Gastrocnemius medialis (tissue), 4 donors: ENCODE measurements at places on chromosomes 1 and 21. TPM values are rescaled to one million over a fixed set of nuclear protein-coding genes. Genes with fewer than 3 reads are reported as not detected.

SIM2 gene
- total RNA-seq, result 1.5 TPM

MEGF6 gene
- 5.7 TPM for total RNA-seq

NHLH1 gene
- total RNA-seq, result not detected

NECTIN4 gene
- not detected for total RNA-seq

URB2 gene
- total RNA-seq, result 20.6 TPM

OLIG2 gene
- not detected for total RNA-seq

KIAA1614 gene
- total RNA-seq, result 3.3 TPM

DNA sequence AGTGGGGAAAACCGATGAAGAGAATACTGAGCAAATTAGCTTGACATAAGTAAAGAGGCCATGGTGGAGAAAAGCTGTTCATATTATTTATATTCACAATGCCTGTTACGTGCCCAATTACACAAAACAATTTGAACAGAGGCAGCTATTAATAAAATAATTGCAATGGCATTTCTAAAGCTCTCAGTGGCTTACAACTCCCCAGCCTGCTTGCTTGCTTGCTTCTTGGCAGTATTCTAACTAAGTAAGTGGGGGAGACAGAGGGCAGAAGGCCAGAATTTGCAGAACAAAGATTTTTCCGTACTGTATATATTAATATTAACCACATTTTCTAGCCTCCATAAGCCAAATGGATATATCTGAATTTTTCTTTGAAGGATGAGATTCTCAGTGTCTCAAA, 12.9 kb downstream of the PTPN14 start:
- H3K27me3 ChIP-seq, result no peaks in the 10 kb centered on the region
- no peak overlapping the region for H3K4me3 ChIP-seq
- H3K27ac ChIP-seq, result peak overlapping the region; percentile 67
- H3K4me1 ChIP-seq, result peaks cover 54% of the 10 kb centered on the region
- no peaks in the 10 kb centered on the region for H3K36me3 ChIP-seq

DNA sequence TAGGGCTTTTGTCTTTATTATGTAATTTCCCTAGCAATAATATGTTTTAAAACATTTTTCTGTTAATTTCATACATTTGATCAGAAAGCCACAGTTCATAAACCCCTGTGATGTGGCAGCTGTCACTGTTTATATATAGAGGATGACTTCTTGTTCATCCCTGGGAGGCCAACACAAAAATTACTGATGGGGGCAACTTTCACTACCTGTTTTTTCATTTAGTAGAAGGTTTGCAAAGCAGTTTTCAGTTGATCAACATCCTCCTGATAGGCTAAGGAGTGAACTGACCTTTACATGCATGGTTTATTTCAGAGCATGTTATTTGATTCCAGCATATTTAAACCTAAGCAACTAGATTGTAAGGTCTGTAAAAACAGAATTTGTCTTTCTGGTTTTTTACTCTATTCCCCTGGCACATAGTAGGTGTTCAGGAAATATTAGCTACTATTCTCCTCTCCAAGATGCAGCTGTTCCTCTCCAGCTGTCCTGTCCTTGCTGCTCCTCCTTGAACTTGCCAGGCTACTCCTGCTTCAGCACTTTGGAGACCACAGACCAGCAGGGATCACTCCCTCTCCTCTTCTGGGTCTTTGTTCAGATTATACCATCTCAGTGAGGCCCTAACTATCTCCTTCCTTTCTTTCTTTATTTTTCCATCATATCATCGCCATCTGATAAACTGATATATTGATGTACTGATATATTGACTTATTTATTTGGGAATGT, 54.7 kb downstream of the ROR1 start:
- no peak overlapping the region for H3K4me3 ChIP-seq
- no peak overlapping the region for H3K27ac ChIP-seq
- DNase-seq, result no peak

DNA sequence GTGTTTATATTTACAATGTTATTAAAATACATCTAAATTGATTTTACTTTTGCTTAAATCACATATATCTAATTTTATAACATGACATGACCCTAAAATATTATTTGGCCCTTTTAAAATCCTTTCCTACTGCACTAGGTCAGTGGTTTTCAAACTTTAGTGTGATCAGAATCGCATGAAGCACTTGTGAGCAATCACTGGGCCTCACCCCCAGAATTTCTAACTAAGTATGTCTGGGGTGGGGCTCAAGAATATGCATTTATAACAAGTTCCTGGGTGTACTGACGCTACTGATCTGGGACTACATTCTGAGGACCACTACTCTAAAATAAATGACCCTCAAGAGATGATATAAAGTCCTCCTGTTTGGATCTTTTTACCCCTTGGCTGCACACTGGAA, 8.8 kb downstream of the COL24A1 start:
- H3K27ac ChIP-seq, result no peak overlapping the region
- H3K36me3 ChIP-seq, result no peaks in the 10 kb centered on the region
- H3K27me3 ChIP-seq, result no peaks in the 10 kb centered on the region
- no peaks in the 10 kb centered on the region for H3K4me1 ChIP-seq

- no peak for DNase-seq
- H3K4me3 ChIP-seq, result no peak overlapping the region
- H3K27ac ChIP-seq, result no peak overlapping the region
- no peaks in the 10 kb centered on the region for H3K36me3 ChIP-seq
Observed at GRCh38 chr1:907611-908451, 15.9 kb upstream of the SAMD11 start.

- H3K36me3 ChIP-seq, result no peaks in the 10 kb centered on the region
- H3K27ac ChIP-seq, result no peak overlapping the region
- no peaks in the 10 kb centered on the region for H3K4me1 ChIP-seq
Observed at GRCh38 chr1:214720561-214720960, 117.6 kb downstream of the CENPF start.

- DNase-seq, result no peak
- no peaks in the 10 kb centered on the region for H3K27me3 ChIP-seq
- H3K4me3 ChIP-seq, result no peak overlapping the region
- no peaks in the 10 kb centered on the region for H3K4me1 ChIP-seq
- no peaks in the 10 kb centered on the region for H3K36me3 ChIP-seq
Observed at GRCh38 chr1:119314001-119314796, 54.4 kb upstream of the HAO2 start.

DNA sequence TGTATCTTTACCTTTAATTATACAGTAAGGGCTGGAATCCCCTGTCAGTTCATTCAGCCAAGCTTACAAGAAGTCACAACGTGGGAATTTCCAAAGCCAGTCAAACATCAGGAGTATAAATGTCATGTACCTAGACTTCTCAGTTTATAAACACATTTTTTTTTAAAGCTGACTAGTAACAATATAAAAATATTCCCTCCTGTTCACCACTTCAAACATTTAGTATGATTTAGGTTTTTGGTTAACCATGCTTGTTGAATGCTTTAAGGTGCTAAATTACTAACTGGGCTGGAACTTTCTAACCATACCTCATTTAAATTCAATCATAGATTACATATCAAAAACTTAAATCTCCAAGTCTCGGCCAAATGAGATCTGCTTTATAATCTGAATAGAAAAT, 44.0 kb downstream of the JAK1 start:
- H3K27ac ChIP-seq, result no peak overlapping the region
- no peaks in the 10 kb centered on the region for H3K27me3 ChIP-seq
- H3K36me3 ChIP-seq, result no peaks in the 10 kb centered on the region
- DNase-seq, result no peak

DNA sequence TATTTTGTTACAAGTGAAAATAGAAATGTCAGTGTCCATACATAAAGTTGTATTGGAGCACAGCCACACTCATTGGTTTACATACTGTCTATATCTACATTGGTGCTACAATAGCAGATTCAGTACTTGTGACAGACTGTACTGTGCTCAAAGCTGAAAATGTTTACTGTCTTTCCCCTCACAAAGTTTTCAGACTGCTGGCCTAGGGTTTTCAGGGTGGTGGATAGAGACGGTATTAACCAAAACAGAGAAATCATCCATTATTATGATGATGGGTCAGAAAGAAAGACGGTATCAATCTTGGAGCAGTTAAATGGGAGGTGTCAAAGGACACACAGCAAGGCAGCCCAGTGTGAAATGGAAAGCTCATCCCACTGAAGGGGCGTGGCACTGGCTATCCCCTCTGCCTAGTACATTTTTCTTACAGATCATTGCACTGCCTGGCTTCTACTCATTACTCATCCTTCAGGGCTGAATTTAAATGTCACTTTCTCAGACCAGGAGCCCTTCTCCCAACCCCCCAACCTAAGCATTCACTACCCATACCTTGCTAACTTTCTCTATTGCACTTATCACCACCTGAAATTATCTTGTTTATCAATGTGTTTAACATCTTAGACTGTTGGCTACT, 10.2 kb downstream of the JAK1 start:
- H3K4me1 ChIP-seq, result peaks cover 84% of the 10 kb centered on the region
- peak; percentile 56 for DNase-seq
- peak overlapping the region; percentile 82 for H3K27ac ChIP-seq

- no peaks in the 10 kb centered on the region for H3K4me1 ChIP-seq
- H3K27me3 ChIP-seq, result no peaks in the 10 kb centered on the region
- no peak for DNase-seq
- H3K4me3 ChIP-seq, result no peak overlapping the region
Observed at GRCh38 chr1:62362061-62362917, 43.1 kb upstream of the KANK4 start.

DNA sequence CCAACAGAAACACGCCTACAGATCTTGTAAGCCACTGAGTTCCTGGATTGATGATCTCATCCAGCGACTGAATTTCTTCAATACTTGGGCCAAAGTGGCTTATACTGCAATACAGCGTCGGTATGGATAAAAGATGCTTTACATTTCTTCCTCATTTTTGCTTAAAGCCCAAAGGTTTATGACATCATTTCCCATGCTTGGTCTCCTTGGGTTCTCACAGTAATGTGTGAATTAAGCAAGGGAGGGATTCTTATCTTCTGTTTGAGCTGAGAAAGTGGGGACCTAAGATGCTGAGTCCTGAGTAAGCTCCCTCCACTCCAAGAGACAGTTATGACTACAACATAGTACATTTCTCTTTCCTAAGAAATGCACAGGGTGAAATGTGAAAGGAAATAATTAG, 39.5 kb downstream of the LBR start:
- no peaks in the 10 kb centered on the region for H3K36me3 ChIP-seq
- H3K4me3 ChIP-seq, result no peak overlapping the region
- no peak overlapping the region for H3K27ac ChIP-seq
- no peaks in the 10 kb centered on the region for H3K4me1 ChIP-seq

GRCh38 chr1:153763365-153764225, 11.6 kb upstream of the SLC27A3 start:
- H3K27me3 ChIP-seq, result no peaks in the 10 kb centered on the region
- no peaks in the 10 kb centered on the region for H3K4me1 ChIP-seq
- H3K4me3 ChIP-seq, result no peak overlapping the region
- no peaks in the 10 kb centered on the region for H3K36me3 ChIP-seq

DNA sequence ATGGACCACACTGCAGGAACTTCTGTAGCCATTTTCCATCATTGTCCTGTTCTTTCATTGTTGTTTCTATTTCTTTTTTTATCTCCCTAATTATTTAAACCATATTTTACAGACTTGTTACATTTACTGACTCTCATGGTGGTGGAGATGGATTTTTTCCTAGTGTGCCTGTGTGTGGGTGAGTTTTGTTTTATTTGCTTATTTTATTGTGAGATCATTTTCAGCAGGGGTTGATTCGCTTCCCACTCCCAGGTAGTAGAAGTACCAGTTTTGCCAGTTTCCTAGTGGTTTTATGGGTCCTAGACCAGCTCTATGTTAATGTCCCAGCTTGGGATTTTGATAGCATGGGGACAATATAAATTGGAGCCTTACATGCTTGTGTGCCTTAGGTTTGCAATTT, 80.0 kb upstream of the BACH1 start:
- H3K27ac ChIP-seq, result no peak overlapping the region
- no peak for DNase-seq
- H3K27me3 ChIP-seq, result no peaks in the 10 kb centered on the region

- no peak overlapping the region for H3K27ac ChIP-seq
- no peaks in the 10 kb centered on the region for H3K27me3 ChIP-seq
- DNase-seq, result no peak
- no peaks in the 10 kb centered on the region for H3K4me1 ChIP-seq
- H3K4me3 ChIP-seq, result no peak overlapping the region
Observed at GRCh38 chr1:177975588-177976495, 6.0 kb upstream of the SEC16B start.

DNA sequence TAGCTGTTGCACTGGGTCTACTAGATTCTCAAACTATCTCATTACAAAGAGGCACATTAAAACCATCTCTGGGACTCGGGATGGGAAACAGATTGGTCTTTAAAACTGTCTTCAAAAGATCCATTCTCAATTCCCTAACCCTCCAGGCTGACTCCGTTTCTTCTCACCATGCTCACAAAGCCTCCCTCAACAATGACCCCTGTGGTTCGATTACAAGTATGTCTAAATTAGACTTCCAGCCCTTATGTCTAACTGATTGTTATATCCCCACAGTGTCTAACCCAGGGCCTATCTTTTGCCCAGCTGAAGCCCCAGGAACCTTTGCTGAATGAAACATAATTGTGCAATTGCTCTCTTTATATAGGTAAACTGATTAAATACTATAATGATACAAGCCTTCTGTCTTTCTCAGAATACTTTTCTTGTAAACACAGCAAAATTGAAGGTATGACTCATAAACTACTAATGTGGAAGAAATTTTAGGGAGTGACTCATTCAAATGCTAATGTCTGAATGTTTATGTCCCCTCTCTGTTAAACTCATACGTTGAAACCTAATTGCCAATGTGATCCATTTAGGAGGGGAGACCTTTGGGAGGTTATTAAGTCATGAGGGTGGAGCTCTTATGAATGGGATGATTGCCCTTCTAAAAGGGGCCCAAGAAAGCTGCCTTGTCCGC, 65.6 kb upstream of the DAB1 start:
- H3K27me3 ChIP-seq, result no peaks in the 10 kb centered on the region
- H3K4me3 ChIP-seq, result no peak overlapping the region
- no peak for DNase-seq
- H3K27ac ChIP-seq, result no peak overlapping the region

DNA sequence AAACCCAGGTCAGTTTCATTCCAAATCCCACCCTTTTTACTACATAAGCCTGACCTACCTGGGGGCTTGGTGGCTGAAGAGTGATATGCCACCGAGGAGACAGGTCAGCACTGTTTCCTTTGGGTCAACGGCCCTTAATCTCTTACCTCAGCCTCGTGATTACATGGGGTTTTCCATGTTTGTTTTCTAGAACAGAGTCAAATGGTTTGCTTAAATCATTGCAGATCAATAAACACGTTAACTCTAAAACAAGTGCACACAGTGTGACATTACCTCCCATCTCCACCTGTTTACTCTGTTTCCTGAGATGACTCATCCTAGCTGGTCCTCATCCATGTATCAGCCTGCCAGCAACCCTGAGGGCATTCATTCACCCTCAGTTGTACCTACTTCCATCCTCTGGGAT, 40.8 kb upstream of the TP53BP2 start:
- peak overlapping the region; percentile 86 for H3K27ac ChIP-seq
- no peak overlapping the region for H3K4me3 ChIP-seq
- DNase-seq, result peak; percentile 20

DNA sequence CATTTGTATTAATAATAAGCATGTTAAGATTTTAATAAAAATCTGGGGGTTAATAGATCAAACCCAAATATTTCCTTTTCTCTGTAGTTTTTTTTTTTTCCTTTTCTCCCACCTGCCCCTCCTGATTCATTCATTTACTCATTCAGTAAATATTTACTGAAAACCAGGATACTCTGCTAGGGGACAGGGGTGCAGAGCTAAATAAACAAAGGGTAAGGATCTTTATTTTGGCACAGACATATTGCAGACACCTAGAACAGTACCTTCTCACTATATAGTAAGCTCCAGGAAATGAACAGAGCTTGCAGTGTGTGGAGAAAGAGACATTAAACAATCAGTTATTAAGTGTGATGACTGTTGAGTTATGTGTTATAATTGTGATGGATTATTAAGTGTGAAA, 60.9 kb downstream of the AK5 start:
- no peaks in the 10 kb centered on the region for H3K27me3 ChIP-seq
- H3K4me1 ChIP-seq, result no peaks in the 10 kb centered on the region
- no peaks in the 10 kb centered on the region for H3K36me3 ChIP-seq
- H3K27ac ChIP-seq, result no peak overlapping the region
- DNase-seq, result no peak
